Inflammatory macrophage (primary cell): ENCODE measurements at places on chromosomes 16 and 17.

DNA sequence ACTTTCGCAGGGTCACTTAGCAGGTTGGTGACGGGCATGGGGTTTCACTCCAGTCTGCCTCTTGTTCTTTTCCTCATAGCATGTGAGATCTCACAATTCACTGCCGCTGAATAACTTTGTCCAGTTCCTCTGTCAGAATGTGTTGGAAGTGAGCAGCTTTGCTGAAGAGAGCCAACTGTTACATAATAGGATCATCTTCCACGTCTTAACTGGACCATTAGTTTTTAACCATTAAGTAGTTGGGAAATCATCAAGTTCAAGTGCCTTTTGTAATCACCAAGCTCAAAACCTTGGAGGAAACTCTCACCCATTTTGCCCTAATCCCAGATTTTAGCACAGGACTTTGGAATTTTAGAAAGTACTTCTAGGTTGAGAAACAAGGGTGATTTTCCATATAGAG, 290.6 kb downstream of the WWOX start:
- DNase-seq = no peak

DNA sequence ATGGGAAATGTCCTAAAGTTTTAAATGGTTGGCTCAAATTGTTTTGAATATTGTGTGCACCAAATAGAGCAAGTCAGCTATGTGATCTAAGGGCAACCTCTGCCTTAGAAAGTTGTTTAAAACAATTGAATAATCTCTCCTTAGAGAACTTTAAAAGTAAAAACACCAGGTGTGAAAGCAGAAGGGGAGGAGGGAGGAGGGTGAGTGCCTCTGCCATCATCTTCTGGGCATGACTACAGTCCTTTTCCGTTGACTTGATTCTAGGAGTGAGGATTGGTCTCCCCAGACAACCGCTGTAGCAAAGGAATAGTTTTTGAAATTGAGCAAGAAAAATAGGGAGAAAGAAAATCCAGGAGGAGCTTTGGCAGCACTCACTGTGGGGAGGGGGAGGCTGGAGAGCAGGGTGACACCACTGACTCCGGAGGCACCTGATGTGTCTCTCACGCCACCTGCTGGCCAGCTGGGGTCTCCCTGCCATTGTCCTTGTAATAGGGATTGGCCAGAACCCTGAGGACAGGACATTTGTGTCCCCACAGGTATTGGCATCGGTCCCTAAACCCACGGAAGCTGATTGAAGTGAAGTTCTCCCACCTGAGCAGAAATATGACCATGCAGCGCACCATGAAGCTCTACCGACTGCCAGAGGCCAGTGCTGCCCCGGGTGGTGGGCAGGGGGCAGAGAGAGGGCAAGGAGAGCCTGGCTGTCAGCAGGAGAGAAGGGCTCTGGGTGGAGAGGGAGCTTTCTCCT, 33.3 kb downstream of the PLCD3 start:
- DNase-seq = peak; percentile 62

- DNase-seq = no peak
Measured at GRCh38 chr17:60525328-60525684, 736 bp downstream of the APPBP2 start.

- peak; percentile 95 for DNase-seq
Measured at GRCh38 chr17:44503147-44504029, at the start of gene GPATCH8. Gene GPATCH8 (minus strand): TSS chr17:44503406. CDS start chr17:44503370, 36 bp downstream.

DNA sequence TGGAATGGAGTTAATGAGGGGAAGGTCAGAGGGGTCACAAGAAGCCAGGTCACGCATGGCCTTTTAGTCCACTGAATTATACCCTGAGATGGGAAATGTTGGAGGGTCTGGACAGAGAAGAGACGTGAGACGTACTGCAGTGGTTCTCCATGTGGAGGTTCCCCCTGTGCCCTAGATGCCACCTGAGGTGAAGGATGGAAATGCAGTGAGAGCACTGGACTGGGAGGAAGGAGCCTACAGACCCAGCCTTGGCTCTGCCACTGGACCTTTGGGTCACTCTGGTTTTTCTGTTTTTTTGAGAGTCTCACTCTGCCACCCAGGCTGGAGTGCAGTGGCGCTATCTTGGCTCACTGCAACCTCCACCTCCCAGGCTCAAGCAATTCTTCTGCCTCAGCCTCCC, 1.8 kb upstream of the PLSCR3 start:
- DNase-seq = no peak

DNA sequence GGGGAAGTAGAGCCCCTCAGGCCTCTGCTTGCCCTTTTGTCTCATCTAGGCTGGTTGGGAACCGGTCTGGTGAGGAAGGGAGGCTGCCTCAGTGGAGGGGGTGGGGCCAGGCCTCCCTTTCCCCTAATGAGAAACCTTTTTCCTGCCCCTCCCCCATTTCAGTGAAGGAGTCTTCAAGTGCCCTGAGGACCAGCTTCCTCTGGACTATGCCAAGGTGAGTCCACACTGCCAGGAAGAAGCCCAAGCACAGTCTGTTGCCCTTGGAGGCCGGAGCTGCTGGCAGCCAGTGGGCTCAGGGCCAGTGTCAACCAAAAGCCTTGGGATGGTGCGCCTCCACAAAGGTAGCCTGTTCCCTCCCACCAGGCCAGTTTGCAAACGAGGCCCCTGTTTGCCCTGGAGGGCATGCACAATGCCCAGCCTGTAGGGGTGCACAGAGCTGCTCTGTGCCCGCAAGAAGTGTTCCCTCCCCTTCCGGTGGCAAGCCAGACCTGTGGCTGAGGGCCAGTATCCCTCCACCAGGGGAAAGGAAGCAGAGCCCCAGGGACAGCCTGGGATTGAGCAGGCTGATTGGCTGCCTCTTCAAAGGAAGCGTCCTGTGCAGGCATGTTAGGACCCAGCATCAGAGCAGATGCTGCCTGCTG, 3.4 kb downstream of the TRAF4 start:
- no peak for DNase-seq

DNA sequence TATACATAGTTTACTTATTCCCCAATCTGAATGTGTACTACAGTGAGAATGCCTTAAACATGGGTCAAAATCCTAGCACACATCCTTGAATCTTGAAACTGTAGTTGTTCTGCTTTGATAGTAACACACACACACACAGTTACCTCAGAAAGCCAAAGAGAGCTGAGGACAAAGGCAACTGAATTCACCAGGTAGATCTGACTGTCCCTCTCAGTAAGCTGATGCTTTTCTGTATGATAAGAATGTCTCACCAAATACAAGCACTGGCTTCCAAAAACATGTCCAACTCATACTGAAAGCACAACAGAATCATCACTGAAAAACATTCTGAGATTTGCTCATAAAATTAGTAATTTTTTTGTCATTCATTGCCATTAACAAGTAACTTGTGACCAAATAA, 104.3 kb upstream of the DYNLRB2 start:
- DNase-seq = no peak

GRCh38 chr16:87968541-87968940, 17.3 kb downstream of the BANP start:
- no peak for DNase-seq

GRCh38 chr16:48608871-48609651, 919 bp downstream of the N4BP1 start:
- DNase-seq = no peak

DNA sequence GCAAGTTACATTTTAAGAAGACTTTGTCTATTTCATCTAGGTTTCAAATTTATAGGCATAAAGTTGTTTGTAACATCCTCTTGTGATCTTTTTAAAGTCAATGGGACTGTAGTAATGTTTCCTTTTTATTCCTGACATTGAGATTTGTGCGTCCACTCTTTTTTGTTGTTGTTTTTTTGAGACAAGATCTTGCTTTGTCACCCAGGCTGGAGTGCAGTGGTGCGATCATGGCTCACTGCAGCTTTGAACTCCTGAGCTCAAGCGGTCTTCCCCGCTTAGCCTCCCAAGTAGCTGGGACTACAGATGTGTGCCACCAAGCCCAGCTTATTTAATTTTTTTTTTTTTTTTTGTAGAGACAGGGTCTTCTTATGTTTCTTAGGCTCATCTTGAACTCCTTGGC, 29.9 kb downstream of the RPTOR start:
- no peak for DNase-seq

- DNase-seq = no peak
Measured at GRCh38 chr17:5962371-5962770, 107.8 kb upstream of the WSCD1 start.

DNA sequence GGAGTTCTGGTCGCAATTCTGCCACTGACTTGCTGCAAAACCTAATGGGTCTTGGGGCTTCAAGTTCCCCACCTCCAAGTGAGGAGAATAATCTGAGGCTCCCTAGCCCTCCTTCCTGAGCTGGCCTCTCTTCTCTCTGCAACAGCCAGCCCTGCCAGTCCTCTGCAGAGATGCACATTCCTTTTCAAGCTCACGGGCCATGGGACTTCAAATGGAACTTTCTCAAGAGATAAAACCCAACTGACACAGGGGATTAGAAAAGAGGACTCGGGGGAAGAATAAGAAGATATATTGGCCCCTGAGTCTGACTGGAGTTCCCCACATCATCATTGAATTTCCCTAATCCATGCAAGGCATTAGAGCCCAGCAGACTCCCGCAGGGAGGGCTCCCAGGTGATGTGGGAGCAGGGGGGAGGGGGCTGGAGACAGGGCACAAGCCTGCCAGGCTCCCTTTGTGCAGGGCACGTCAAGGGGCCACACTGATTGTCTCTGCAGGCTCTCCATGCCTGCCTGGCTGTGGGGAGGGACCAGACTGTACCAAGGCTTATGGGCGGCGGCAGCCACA, 131.0 kb downstream of the CCDC144A start:
- no peak for DNase-seq

- no peak for DNase-seq
Measured at GRCh38 chr17:61129267-61130254, 270.1 kb upstream of the TBX2 start.

DNA sequence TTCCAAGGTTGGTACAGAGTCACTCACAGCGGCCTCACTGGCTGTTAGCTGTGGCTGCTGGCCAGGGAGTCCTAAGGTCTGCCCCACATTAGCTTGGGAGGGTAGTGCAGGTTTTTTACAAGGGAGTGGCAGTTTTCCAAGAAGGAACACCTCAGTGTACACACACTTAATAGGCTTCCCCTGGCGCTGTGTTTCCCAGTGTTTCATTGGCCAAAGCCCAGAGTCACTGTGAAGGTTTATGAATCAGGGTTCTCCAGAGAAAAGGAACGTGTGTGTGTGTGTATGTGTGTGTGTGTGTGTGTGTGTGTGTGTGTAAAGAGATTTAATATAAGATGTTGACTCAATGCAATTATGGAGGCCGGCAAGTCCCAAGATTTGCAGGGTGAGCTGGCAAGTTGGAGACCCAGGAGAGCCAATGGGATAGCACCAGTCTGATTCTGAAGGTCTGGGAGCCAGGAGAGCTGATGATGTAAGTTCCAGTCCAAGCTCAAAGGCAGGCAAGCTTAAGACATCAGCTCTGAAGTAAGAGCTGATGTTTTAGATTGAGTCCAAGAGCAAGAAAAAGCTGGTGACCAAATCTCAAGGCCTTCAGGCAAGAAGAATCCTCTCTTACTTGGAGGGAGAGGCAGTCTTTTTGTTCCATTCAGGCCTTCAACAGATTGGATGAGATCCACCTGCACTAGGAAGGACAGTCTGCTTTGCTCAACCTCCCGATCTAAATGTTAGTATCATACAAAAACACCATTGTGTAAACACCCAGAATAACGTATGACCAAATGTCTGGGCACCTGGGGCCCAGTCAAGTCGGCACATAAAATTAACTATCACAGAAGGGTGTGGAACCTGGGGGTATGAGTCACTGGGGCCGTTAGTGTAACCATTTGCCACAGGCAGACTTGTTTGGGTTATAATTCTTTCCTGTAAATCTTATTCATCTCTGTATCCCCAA, 206.8 kb downstream of the PRKCA start:
- no peak for DNase-seq

- DNase-seq = no peak
Measured at GRCh38 chr17:1967213-1967612, 57.9 kb downstream of the RTN4RL1 start.

GRCh38 chr16:4663777-4664465, 29.4 kb upstream of the NUDT16L1 start:
- peak; percentile 94 for DNase-seq

DNA sequence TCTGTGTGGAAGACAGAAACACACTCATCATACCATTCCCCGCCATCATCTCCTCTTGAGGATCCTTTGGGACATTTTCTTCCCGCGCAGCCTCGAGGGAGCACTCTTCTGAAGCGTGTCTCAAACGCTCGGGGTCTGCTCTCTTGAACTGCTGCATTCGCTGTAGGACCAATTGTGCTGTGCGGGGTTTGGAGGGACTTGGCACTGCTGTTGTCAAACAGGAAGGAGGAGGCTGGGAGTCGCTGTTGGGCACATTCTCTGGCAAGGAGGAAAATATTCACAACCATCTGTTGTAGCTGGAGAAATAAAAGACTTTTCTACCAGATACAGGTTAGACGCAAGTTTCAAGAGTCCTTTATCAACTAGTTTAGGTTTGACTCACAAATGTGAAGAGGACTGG, 5.0 kb downstream of the SLX4 start:
- DNase-seq = no peak

DNA sequence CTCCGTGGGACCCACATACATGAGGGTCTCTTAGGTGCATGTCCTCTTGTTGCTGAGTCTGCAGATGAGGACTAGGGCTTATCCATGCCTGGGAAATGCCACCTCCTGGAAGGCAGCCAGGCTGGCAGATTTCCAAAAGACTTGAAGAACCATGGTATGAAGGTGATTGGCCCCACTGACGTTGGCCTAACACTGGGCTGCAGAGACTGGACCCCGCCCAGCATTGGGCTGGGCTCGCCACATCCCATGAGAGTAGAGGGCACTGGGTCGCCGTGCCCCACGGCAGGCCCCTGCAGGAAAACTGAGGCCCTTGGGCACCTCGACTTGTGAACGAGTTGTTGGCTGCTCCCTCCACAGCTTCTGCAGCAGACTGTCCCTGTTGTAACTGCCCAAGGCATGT, 38.2 kb upstream of the IL21R start:
- no peak for DNase-seq

- DNase-seq = no peak
Measured at GRCh38 chr16:80507538-80507937, 33.3 kb upstream of the DYNLRB2 start.

DNA sequence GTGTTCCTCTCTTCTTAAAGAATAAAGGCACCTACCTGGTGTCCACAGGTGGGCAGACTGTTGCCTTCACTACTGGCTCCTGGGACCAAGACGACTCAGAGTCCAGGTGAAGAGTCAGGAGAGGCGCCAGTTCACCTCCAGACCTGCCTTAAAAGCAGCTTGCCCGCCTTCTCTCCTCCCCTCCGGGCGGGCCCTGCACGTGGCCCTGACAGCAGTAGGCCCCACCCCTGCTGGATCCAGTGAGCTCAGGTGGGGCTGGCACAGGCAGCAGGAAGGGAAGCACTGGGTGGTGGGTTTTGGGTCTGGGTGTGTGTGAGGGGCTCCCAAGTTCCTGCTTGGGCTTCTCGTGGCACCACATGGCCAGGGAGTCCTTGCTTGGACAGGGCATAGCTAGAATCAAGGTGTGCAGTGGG, at the start of gene TNS4:
Gene TNS4 (minus strand): TSS at position 125 of the 413 bp plus-strand sequence. CDS start 5,198 bp downstream, outside the sequence.
- DNase-seq = no peak

GRCh38 chr17:76150712-76151622, 9.9 kb upstream of the FOXJ1 start:
- DNase-seq = no peak
